ENCODE measurements at places on chromosomes 4 and X.

DNA sequence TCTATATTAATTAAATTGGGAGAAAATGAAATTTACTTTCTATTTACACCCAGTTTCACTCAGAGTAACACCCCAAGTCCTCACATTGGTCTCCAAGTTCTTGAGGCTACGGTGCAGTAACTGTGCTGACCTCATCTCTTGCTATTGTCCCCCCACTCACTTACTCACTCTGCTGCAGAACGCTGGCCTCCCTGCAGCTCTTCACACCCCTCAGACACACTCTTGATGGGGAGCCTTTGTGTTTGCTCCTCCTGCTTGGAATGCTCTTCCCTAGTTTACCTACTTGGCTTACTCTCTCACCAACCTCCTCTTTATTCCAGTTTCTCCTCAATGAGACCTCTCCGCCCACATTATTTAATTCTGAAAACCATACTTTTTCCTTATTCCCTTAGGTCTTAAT lies 22.2 kb upstream of the SPARCL1 start:
- DNase-seq = no peak

GRCh38 chrX:133294126-133294525 lies 76.0 kb upstream of the TFDP3 start:
- DNase-seq = no peak

DNA sequence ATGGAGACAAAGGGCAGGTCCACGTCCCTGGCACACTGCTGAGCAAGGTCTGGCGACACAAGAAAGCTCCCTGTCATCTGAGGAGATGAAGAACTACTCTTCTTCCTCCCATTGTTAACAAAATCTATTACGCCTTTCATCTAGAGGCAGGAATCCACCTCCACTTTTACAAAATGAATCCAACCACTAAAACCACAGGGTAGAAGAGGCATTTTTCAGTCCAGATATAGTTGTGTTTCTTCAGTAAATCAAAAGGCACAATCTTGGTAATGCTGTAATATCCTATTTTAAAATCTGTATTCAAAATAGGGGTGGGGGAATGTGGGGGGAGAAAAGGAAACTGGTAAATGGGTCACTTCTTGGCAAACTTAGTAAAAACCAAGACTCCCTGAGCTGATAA lies 101.4 kb downstream of the CDS1 start:
- no peak for DNase-seq

- no peak for DNase-seq
These were observed 43.0 kb upstream of the HMX1 start for GRCh38 chr4:8914461-8915171.

DNA sequence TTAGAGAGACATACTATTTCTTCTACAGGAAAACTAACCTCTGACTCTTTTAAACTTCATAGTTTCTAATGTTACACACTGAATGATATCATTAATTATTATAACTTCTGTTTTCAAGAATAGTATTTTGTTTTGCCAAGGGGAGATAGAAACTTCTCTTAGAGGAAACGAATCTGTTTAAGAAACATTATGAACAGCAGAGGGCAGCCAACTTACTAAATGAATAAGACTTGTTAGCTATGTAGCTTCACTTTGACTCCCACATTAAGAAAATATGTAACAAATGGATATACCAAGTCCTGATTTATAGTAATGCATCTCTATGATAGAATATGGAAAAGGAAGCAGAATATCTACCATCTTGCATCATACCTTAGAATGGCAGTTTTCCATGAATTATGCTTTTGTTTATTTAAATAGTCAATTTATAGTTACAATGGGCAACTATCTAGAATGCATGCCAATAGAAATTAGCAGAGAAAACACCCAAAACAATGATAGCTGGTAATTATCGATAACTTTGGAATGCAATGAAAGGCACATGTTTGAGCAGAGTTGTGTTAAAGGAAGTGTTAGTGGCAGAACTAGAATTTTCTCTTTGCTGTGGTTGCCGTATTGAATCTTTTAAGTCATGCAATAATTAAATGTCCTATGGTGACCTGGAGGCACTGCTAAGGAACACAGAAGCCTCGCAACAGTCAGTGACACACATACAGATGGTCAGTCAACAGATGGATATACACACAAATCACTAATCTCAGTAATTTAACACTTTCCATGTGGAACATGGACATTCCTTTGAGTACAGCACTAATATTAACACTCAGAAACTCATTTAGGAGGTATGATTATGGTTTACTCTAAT lies 105.7 kb upstream of the PDLIM3 start:
- no peak for DNase-seq

- no peak for DNase-seq
These were observed 414.1 kb downstream of the CENPC start for GRCh38 chr4:67131224-67131623.

GRCh38 chrX:129842510-129843208 lies 1.0 kb downstream of the ZDHHC9 start:
- peak; percentile 35 for DNase-seq

- DNase-seq = peak; percentile 98
These were observed at the start of gene SRD5A3 for GRCh38 chr4:55345980-55346850. SRD5A3 (plus strand) TSS chr4:55346242; CDS start chr4:55346337, 95 bp downstream.

GRCh38 chr4:87592124-87592523 lies 16.2 kb upstream of the DSPP start:
- DNase-seq = no peak

Data from retina (tissue), 1 donor.